ENCODE measurements at places on chromosomes 6 and 20.
A peak's percentile ranks its signal among the peaks of the same experiment; 100 is the strongest.

GRCh38 chr6:37021356-37022129, 16.1 kb downstream of the FGD2 start:
- DNase-seq = no peak

GRCh38 chr6:20757761-20758160, 223.5 kb downstream of the CDKAL1 start:
- DNase-seq = no peak

- no peak for DNase-seq
These were observed 37.4 kb upstream of the SNRPB2 start for GRCh38 chr20:16692442-16692841.

- DNase-seq = no peak
These were observed 232.3 kb downstream of the QKI start for GRCh38 chr6:163646866-163647265.

DNA sequence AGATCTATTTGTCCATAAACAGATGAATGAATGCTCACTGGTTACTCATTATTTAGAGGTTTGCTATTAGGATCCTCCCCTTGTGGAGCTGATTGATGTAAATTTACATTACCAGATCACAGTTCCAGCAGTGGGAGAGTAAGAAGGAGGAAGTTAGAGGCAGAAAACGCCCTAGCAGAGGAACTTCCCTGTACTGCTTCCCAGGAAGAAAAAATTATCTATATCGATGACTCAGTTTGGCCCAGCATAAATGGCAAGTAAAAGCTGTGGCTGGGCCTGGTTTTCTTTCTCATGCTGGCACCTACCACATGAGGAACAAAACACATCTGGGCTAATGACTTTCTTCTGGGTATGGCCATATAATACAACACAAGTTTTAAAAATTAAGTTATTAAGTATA, 35.7 kb downstream of the DNAAF9 start:
- DNase-seq = no peak

- DNase-seq = no peak
These were observed 20.3 kb downstream of the PGK2 start for GRCh38 chr6:49766762-49767161.

GRCh38 chr6:168871642-168872315, 381.9 kb downstream of the THBS2 start:
- no peak for DNase-seq

GRCh38 chr6:159460476-159460875, 232.6 kb downstream of the SOD2 start:
- DNase-seq = no peak

GRCh38 chr20:38395165-38395564, 40.0 kb downstream of the SNHG17 start:
- DNase-seq = no peak

- peak; percentile 85 for DNase-seq
These were observed 99.1 kb downstream of the HIVEP2 start for GRCh38 chr6:142845624-142846458.

GRCh38 chr6:26300043-26300331, 65.0 kb upstream of the BTN3A2 start:
- no peak for DNase-seq

DNA sequence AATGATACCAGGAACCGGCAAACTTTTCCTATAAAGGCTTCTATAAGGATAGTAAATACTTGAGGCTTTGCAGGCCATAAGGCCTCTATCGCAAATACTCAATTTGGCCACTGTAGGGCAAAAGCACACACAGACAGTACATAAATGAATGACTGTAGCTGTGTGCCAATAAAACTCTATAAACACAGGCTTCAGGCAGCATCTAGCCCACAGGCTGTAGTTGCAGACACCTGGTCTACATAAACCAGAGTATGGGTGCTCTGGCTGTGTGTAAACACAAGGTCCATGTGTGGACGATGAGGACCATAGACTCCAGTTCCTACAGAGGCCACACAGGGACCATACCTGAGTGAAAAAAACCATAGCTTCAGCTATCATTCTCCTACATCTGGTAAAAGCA, 52.2 kb downstream of the ZMYND8 start:
- DNase-seq = no peak

All from hypothalamus (tissue), 51 donors.